ENCODE measurements at places on chromosomes 13 and 19. TPM values are rescaled to one million over a fixed set of nuclear protein-coding genes. Genes with fewer than 3 reads are reported as not detected.

GRCh38 chr19:1941146-1942077 is at the start of gene CSNK1G2:
Gene CSNK1G2 (plus strand): TSS chr19:1941172. CDS start chr19:1969773, 28,601 bp downstream.
- no peaks in the 10 kb centered on the region for H3K36me3 ChIP-seq
- no peaks in the 10 kb centered on the region for H3K27me3 ChIP-seq
- no peak for DNase-seq
- H3K4me1 ChIP-seq = no peaks in the 10 kb centered on the region

The DLEU7 gene
- total RNA-seq = 0.28 TPM

The NLRP4 gene
- total RNA-seq = 0.06 TPM

DNA sequence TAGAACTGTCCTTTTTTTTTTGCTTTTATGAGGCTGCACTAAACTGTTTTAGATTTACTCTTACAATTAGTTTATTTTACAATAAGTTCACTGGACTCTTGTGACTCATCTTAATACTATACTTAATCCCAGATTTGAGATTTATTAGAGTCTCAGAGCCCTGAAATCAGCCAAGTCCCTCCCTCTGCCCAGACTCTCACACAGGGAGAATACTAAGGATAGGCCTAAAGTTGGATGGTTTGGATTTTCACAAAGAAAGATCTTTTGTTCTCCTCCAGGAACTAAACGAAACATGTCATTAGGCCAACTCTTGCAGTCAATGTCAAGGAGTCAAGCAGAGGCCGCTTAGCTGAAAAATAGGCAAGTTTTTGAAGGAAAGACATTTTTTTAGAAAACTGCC is 42.7 kb upstream of the MIR17HG start:
- DNase-seq = no peak
- H3K27ac ChIP-seq = no peak overlapping the region
- no peaks in the 10 kb centered on the region for H3K4me1 ChIP-seq
- no peaks in the 10 kb centered on the region for H3K27me3 ChIP-seq
- no peak overlapping the region for H3K4me3 ChIP-seq

The DIRAS1 gene
- total RNA-seq = 2.3 TPM

- no peaks in the 10 kb centered on the region for H3K36me3 ChIP-seq
- peak; percentile 71 for DNase-seq
- H3K4me1 ChIP-seq = no peaks in the 10 kb centered on the region
- no peaks in the 10 kb centered on the region for H3K27me3 ChIP-seq
- no peak overlapping the region for H3K4me3 ChIP-seq
These were observed 13.6 kb upstream of the ZNF611 start for GRCh38 chr19:52748336-52748950.

GRCh38 chr13:91389186-91389585 is 9.2 kb upstream of the GPC5 start:
- H3K36me3 ChIP-seq = no peaks in the 10 kb centered on the region
- DNase-seq = no peak
- H3K4me1 ChIP-seq = no peaks in the 10 kb centered on the region
- no peaks in the 10 kb centered on the region for H3K27me3 ChIP-seq
- no peak overlapping the region for H3K27ac ChIP-seq

DNA sequence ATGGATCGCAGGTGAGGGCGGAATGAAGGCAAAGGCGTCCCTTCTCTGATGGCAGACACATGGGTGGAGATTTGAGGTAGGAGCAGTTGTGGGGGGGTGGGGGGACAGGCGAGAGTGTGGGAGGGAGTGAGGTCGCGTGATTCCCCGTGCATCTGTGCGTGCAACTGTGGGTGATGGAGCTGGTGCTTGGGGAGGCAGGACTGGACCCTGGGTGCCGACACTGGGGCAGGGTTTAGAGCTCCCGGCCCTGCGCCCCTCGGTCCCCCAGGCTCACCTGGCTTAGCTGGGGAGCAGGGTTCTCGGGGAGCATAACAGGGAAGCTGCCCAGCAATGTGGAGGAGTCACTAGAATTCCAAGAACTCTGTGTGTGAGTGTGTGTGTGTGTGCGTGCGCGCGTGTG is 3.4 kb downstream of the TMPRSS9 start:
- H3K27ac ChIP-seq = no peak overlapping the region
- no peaks in the 10 kb centered on the region for H3K4me1 ChIP-seq
- H3K4me3 ChIP-seq = no peak overlapping the region
- H3K36me3 ChIP-seq = no peaks in the 10 kb centered on the region
- H3K27me3 ChIP-seq = peaks cover 8% of the 10 kb centered on the region

The SIGLEC5 gene
- not detected for total RNA-seq

GRCh38 chr19:1057176-1057855 is 9.7 kb upstream of the ARHGAP45 start:
- no peaks in the 10 kb centered on the region for H3K36me3 ChIP-seq
- H3K4me3 ChIP-seq = no peak overlapping the region
- DNase-seq = no peak
- H3K4me1 ChIP-seq = no peaks in the 10 kb centered on the region
- no peak overlapping the region for H3K27ac ChIP-seq

The FAM216B gene
- 0.09 TPM for total RNA-seq

GRCh38 chr13:98523455-98524102 is 53.3 kb downstream of the STK24 start:
- H3K4me3 ChIP-seq = no peak overlapping the region
- H3K36me3 ChIP-seq = no peaks in the 10 kb centered on the region
- H3K4me1 ChIP-seq = peaks cover 33% of the 10 kb centered on the region
- no peak for DNase-seq
- no peaks in the 10 kb centered on the region for H3K27me3 ChIP-seq

The PPM1N gene
- 2.2 TPM for total RNA-seq

DNA sequence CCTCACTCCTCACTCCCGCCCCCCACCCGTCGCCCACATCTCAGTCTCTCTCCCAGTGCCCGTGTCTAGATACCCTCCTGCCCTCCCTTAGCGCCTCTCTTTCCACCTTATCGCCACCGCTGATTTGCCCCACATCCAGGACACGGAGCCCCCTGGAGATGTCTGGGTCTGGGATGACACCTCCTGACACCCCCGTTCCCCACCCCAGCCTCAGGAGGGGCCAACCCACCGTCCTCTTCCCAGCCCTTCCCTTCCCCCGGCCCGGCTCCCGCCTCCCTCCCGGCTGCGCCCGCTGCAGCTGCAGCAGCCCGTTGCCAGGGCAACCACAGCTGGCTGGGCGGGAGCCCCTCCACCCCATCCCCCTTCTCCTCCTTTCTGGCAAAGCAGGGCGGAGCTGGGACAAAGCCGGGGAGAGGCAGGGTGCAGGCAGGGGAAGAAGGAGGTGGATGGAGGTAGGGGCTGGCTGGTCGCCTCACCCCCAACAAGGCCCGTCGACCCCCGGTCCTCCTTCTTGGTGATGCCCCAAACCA is 13.5 kb downstream of the DPF1 start:
- H3K4me3 ChIP-seq = no peak overlapping the region
- peak; percentile 94 for DNase-seq
- H3K27ac ChIP-seq = no peak overlapping the region

GRCh38 chr13:41007744-41008128 is 11.4 kb downstream of the ELF1 start:
- H3K36me3 ChIP-seq = no peaks in the 10 kb centered on the region
- H3K27me3 ChIP-seq = no peaks in the 10 kb centered on the region
- H3K4me1 ChIP-seq = peaks cover 25% of the 10 kb centered on the region
- no peak overlapping the region for H3K4me3 ChIP-seq
- H3K27ac ChIP-seq = no peak overlapping the region
- DNase-seq = no peak

The LYPD3 gene
- total RNA-seq = 1.7 TPM

The TSPAN16 gene
- not detected for total RNA-seq

The SUGP1 gene
- total RNA-seq = 53.1 TPM

- no peaks in the 10 kb centered on the region for H3K36me3 ChIP-seq
- H3K27me3 ChIP-seq = no peaks in the 10 kb centered on the region
- DNase-seq = no peak
- H3K27ac ChIP-seq = peak overlapping the region; percentile 92
These were observed 117.4 kb downstream of the ESD start for GRCh38 chr13:46679369-46680120.

The KLF12 gene
- total RNA-seq = 22.0 TPM
